CD4-positive, alpha-beta T cell treated with Interleukin-1 beta for 1 hour (primary cell): ENCODE measurements at places on chromosomes 16 and 17.

DNA sequence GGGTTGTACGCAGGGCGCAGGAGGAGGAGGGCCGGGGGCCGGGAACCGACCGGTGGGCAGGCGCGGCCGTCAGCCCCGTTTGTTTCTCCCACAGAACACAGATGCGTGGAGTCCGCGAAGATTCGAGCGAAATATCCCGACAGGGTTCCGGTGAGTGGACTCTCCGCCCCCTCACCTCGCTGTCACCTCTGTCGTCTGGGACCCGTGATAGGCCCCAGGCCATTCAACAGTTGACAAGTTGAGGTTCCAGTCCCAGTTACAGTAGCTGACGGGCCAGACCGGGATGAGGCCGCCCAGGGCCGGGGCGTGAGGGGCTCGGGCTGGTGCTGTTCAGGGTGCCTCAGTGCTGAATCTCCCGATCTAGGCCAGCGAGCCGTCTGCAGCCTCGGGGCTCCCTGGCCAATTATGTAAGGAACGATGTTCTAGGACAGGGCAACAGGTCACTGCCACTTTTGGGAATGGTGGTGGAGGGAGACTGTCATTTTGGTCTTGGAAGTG, 628 bp downstream of the GABARAPL2 start:
- DNase-seq: peak; percentile 26

- DNase-seq: no peak
Observed at GRCh38 chr17:22253007-22253406, 560.7 kb downstream of the KCNJ18 start.

- DNase-seq: no peak
Observed at GRCh38 chr17:15945527-15946191, 729 bp downstream of the ADORA2B start.

DNA sequence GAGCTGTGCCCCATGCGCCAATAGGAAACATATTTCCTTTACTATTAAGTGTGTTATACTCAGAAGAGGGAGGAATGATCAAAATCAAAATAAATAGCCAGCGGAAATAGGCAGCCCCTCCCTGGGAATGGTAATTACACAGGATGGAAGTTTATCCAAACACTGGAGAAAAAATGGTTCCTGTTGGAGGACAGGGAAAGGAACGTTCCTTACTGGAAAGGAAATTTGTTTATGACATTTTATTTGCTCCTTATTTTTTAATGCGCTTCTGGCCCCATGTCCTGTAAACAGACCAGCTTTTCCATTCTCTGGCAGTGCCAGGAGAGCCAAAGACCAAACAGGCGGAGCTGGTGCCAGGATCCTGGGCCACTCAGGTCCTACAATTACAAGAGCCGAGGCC, 273.7 kb downstream of the SOX9 start:
- DNase-seq: no peak

DNA sequence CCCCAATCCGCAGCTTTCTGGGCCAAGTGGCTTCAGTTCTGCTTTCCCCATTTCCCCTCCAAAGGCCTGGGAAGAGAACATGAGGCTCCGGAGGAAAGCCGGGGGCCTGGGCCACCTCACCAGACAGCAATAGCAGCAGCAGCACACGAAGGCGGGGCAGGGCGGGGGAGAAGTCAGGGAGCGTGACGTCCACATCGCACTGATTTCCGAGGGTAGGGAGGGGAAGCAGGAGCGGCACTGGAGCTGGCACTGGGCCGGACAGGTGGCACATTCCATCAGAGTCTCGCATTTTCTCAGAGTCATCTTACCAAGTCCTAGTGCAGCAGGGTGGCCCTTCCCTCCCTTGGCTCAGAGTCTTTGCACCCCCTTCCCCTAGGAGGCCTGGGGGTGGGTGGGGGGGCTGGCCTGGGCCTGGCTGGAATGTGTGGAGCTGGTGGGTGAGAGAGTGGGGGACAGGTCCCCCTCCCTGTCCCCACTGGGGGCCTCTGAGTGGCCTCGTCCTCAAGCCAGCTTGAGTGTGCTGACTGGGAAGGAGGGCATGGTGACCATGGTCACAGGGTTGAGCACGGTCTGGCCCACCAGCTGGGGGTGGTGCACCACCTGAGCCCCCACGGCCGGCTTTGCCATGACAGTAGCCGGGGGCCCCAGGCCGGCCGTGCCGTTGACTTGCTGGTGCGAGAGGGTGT, 14.3 kb downstream of the MNT start:
- no peak for DNase-seq

GRCh38 chr16:30459456-30459855, 13.1 kb upstream of the ITGAL start:
- DNase-seq: no peak

DNA sequence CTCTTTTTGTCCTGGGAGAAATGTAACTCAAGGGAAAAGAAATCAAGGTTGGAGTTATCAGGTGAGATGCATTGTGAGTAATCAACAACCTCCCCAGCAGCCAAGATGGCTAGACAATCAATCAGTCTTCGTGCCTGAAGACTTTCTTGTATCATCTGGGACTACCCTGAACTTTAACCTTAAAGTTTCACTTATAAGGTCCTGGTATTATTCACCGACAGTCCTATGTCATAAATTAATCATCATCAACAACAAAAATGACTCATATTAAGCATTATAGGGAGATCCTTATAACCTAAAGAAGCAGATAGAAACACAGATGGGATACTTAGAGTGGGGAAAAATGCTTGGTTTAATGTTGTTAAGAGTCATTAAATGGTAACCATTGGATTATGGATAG, 7.7 kb upstream of the TEKT3 start:
- no peak for DNase-seq

GRCh38 chr16:84502075-84502474, 2.4 kb downstream of the MEAK7 start:
- no peak for DNase-seq

DNA sequence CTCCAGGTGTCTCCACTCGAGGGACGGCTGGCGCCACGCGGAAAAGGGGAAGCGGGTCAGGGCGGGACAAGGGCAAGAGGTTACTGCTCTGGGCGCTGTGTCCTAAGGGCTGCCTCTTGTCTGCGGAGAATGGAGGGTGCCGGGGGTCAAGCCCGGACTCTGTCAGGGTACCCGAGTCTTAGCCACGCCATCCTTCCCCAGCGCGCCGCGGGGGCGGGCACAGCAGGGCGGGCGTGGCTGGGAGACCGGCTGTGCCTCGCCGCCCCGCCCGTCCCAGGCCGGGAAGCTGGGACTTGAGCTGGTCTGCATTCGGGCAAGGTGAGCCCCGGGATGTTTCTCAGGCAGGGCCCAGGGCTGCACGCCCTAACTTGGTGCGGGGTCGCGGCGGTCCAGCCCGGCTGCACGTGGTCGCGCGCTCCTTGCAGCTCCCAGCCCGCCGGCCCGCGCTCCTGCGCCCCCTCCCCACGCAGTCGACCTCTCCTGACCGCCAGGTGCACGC, 6.2 kb upstream of the ACTG1 start:
- DNase-seq: peak; percentile 50

GRCh38 chr17:70256751-70257150, 87.4 kb downstream of the KCNJ2 start:
- no peak for DNase-seq

DNA sequence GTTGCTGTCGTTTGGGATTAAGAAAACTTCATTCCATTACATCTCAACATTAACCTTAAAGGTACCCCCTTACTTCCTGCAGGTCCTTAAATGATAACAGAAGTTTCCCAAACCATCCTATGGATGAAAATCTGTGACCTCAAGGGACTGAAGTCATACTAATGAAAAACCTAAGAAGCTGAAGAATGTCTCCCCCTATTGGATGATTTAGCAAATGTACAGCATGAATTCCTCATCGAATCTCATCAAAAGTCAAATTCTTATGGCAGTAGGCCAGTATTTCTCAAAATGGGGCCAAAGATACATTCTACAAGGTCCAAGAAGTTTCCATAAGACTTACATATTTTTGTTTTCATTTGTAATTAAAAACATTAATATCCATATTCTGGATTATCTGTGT, 13.5 kb downstream of the SCO1 start:
- DNase-seq: no peak

DNA sequence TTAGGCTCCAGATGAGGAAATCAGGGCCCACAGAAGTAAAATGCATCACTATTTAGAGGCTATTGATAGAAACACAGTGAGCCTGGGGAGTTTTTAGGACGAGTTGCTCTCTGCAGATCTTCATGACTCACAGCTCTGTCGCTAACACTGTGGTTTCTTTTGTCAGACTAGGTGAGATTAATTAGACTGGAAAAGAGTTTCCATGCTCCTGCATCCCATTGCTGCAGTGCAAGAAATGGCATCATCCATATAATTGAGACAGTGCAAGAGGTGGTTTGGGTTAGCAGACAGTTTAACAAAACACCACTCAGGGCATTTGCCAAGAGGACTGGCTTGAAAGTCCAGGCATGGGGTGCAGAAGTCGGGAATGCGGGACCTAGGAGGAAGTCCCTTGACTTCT, 198.8 kb upstream of the CACNG5 start:
- DNase-seq: no peak

GRCh38 chr17:42642336-42642735, 16.7 kb upstream of the TUBG2 start:
- no peak for DNase-seq

GRCh38 chr17:51251010-51251409, 8.8 kb downstream of the MBTD1 start:
- DNase-seq: no peak

- no peak for DNase-seq
Observed at GRCh38 chr16:29198731-29199521, 207.6 kb downstream of the NPIPB11 start.

GRCh38 chr17:17186051-17186450, 20.1 kb downstream of the PLD6 start:
- DNase-seq: no peak

- no peak for DNase-seq
Observed at GRCh38 chr16:68972720-68973119, 129.4 kb downstream of the TANGO6 start.

GRCh38 chr16:11848842-11849241, 2.5 kb downstream of the RSL1D1 start:
- no peak for DNase-seq

DNA sequence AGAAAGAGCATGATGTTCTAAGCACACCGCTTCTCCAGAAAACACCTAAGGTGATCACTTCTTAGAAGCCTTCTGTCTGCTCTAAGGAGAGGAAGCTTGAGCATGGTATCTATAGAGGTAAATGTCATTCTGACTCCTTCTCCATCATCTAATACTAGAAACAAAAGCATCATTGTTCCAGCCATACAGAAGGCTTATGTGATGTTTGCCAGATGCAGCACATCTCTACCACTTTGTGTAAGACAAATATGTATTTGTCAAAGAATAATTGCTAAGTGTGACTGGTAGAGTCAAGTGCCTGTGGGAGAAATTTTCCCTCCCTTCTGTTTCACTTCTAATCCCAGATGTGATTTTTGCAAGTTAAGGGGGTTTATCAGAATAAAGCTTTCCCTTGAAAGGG, 217.1 kb downstream of the HS3ST3A1 start:
- no peak for DNase-seq

DNA sequence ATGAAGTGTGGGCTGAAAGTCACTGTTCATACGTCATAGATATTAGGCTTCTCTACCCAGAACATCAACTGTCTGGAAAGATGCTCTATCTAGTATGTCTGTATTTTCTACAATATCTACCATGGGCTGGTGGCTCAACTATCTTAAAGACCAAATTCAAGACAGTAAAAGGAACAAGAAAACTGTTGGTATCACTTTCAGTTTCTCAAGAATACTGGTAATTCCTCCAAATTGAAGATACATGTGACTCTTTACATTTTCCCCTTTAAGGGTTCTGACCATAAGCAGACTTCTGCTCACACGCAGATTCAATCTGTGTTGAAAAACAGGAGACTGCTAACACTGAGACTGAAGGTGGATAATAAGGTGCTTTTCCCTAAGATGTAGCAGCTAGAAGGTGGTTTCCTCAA, 24.2 kb downstream of the XPO6 start:
- DNase-seq: no peak

- no peak for DNase-seq
Observed at GRCh38 chr17:4576729-4577322, 7.5 kb upstream of the SMTNL2 start.

- no peak for DNase-seq
Observed at GRCh38 chr17:75683583-75683982, 16.4 kb downstream of the SAP30BP start.

DNA sequence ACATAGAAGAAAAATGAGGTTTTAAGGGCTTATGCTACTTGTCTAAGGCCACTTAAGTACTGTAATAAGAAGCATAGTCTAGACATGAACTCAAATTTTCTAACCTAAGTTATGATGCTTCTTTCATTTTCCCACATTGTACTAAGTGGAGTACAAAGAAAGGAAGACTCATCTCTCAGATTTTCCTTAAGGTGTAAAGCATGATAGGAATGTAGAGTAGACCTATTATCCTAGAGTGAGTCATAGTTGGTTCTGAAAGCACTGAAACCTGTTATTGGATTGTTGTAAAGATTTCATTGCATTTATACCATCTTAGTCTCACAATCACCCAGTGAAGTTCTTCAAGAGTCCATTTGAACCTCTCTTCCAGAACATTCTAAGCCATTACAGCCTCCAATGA, 343.8 kb downstream of the TOX3 start:
- DNase-seq: no peak

DNA sequence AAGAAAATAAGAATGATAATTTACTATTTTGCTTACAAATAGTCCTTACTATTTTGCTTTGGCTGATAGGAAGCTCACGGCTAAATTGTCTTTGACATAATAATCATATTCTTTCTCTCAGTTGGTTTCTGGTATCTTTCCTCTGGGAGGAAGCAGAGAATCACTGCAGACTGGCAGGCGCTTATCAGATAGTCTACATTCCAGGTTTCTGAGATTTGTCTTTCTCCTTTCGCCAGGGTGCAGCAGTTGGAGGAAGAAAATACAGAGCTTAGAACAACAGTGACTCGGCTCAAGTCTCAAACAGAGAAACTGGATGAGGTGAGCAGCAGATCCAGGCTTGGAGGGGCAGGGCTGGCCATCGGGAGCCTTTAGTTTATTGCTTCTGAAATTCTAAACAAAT, 136.1 kb downstream of the RAB11FIP4 start:
- no peak for DNase-seq

- no peak for DNase-seq
Observed at GRCh38 chr17:72600934-72601333, 480.1 kb downstream of the SOX9 start.

DNA sequence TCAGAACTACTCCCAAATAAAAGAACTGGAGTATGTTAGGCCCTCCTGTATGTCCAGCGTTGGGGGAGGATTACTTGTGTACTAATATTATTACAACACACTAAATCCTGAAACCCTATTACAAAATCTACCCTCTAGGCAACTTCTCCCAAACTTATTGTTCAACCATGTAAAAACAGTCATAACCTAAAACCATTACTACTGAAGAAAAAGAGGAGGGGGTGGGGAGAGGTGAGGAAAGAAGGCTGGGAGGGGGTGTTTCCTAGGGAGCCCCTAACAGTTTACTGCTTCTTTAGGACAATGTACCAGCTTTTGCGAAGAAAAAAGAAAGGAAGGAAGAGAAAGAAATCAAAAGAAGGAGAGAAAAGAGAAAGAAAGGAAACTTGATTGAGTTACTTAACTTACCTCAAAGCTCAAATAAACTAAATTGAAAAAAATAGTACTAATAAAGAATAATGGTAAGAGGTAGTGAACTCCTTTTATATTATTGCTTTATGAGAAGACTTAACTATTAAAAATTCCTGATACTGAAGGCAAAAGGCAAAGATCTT, 2.3 kb downstream of the SALL1 start:
- DNase-seq: no peak

- no peak for DNase-seq
Observed at GRCh38 chr16:70151941-70152509, 21.6 kb upstream of the CLEC18C start.
